ENCODE measurements at places on chromosomes 4 and X.

DNA sequence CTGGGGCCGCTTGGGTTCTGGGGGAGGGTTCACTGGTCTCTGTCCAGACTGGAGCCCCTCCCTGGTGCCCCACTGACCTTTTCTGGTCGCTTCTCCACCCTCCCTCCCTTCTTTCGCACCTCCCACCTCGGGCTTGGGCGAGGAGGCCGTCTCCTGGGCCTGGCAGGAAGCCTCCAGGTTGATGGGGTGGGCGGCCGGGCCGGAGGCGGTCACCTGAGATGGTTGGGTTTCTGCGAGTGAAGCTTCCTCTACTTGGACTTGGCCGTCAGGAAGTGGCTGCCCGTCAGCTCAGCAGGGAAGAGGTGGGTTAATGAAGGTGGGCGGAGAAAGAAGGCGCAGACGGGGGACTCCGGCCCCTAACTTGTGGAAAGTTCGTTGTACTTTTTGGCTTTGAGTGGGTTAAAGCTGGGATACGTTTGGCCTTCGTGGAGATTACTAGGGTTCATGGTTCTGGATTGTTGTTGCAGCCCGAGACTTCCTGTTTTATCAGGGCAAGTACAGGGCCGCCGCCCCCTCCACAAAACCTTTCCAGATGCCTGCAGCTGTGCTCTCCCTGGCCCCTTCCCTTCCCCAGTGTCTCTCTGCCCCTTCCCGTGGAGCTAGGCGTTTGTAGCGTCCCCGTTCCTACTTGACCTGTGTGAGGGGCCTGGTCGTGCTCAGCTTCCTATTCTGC lies 1.2 kb downstream of the AKAP17A start:
- DNase-seq: no peak

DNA sequence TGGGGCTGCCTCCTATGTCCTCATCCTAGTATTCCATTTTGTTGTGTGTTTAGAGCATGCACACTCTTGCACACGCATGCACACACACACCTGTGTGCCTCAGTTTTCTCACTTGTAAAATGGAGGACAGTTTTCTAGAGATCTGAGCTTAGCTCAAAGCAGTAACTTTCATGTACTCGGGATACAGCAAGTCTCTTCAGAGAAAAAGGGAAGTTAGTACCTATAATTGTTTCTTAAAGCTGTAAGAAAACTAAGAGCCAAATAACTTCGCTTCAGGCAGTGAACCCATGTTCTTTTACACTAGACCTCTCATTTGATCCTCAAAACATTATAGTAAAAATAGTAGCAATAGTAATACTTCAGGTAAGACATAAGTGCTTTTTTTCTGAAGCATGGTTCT lies 49.6 kb downstream of the KIT start:
- no peak for DNase-seq

DNA sequence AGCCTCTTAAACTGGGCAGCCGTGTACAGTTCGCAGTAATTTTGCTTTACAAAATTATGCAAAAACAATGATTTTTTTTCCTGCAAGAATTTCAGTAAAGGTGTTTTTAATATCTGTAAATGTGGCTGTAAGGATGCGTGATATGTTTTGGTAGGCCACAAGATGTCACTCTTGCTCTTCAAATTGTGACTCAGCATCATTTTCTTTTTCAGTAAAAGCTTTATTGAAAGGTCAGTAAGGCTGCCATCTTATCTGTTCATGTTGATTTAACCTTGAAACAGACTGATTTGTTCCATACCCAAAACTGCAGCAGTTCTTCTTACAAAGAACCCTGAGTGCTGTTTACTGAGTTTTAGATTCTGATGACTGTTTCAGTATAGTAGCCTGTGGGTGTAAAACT lies 39.9 kb downstream of the TXLNG start:
- no peak for DNase-seq

DNA sequence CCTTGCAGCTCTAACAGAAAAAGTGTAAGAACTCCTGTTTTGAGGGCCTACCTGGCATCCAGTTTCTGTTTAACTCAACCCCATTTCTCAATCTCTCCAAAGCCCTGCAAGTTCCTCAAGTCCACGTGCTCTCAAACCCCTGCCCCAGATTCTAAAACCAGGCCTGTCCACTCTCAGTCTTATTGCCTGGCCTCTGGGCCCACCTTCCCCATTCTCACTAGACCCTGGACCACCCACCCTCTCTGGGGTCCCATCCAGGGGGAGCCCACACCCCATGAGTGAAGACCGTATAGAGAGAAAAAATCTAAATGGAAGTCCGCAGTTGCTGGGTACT lies 58.3 kb downstream of the TLR10 start:
- DNase-seq: no peak

- no peak for DNase-seq
Measured at GRCh38 chrX:148416931-148417330, 83.5 kb upstream of the AFF2 start.

- no peak for DNase-seq
Measured at GRCh38 chr4:142595222-142595871, 250.8 kb downstream of the INPP4B start.

All from activated CD4-positive, alpha-beta T cell treated with anti-CD3 and anti-CD28 coated beads for 1 hour (primary cell).